Nephron progenitor cell (in vitro differentiated cells): ENCODE measurements at places on chromosomes 6 and 20.

- no peak for DNase-seq
Measured at GRCh38 chr20:58482416-58482815, 32.8 kb downstream of the APCDD1L start.

DNA sequence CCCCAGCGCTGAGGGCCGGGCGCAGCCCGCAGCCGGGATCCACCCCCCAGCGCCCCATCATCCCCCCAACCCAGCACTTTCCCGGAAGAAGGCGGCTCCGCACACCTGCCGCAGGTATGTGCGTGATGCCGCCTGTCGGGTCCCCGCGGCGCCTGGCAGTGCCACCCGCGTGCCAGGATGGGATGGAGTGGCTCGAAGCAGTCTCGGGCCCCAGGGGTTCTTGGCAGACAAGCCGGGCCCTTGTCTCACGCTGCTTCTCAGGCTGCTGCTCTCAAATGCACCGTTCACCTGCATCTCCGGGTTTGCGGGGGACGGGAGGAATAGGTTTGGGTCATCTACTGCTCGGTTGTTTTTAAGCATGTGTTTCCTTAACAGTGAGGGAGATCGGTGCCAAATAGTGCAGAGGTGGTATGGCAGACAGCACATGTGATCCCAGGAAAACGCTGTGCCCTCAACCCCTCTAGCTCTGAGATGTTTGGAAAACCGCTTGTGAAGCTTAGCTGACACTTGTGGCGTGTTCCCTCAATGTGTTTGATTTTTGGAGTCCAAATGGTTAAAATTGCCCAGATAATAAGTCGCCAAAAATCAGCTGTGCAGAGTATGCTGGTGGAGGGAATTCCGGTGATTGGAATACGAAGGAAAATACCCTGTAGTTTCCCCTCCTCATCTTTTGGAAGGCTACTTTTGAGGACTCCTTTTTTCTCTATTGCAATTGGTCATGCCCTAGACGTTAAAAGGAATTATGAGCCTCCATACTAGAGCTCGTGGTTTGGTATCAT lies 926 bp downstream of the MYLIP start:
- DNase-seq = no peak

- no peak for DNase-seq
Measured at GRCh38 chr6:36699348-36699747, 1.7 kb downstream of the RAB44 start.

DNA sequence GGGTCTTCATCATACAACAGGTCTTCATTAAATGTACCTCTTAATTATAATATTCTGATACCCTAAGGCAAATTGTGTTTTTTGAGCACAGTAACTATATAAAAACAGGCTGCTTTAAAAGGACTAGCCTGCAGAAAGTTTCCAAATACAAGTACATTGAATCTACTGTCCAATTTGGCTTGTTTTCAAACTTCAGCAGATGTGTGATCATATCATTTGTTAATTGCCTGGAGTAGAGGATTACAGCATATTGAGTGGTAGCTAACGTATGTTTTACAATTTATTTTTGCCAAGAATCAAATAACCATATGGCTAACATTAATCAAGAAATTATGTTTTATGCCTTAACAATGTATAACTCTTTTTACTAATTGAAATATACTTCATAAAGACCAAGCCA lies 12.6 kb downstream of the TINAG start:
- DNase-seq = no peak

DNA sequence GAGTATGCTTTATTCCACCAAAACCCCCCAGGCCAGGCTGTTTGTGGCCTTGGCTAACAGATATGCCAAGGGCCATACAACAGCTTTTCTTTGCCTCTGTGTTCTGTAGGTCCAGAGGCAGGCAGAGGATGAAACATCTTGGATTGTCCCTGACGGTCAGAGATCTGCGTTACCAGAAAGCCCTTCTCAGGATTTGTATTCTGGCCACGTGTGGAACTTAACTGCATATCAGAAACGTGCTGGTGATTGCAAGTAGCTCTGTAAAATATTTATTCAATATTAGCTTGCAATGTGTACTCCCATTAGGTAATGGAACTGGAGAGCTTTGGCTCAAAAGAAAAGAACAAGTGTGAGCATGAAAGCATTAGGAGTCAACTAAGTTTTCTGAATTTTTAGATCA lies 275.0 kb downstream of the CBLN4 start:
- no peak for DNase-seq

DNA sequence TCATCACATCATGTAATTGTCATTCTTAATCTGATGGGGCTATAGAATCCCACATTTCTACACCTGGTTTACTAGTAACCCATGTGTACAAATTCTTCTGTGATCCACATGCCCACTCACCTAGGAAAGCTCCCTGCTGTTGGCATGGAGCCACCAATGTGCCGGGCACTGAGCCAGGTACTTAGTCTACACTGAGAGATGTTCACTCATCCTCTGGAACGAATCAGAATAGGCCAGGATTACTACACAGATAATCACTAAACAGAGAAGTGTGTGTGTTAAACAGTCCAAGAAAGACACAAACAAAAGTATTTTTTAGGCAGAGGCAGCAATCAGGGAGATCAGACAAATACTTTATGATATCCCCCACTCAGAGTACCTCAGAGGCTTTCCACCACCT lies 193.2 kb upstream of the VGLL2 start:
- DNase-seq = no peak

- no peak for DNase-seq
Measured at GRCh38 chr6:41255638-41256246, 27.6 kb downstream of the TREML4 start.

- DNase-seq = no peak
Measured at GRCh38 chr20:46221256-46221833, 87.0 kb downstream of the CDH22 start.
